ENCODE measurements at places on chromosomes 5 and 9.

GRCh38 chr9:109295221-109296130, 25.4 kb downstream of the EPB41L4B start:
- DNase-seq = no peak

GRCh38 chr9:32701321-32702022, 66.0 kb upstream of the TAF1L start:
- no peak for DNase-seq

DNA sequence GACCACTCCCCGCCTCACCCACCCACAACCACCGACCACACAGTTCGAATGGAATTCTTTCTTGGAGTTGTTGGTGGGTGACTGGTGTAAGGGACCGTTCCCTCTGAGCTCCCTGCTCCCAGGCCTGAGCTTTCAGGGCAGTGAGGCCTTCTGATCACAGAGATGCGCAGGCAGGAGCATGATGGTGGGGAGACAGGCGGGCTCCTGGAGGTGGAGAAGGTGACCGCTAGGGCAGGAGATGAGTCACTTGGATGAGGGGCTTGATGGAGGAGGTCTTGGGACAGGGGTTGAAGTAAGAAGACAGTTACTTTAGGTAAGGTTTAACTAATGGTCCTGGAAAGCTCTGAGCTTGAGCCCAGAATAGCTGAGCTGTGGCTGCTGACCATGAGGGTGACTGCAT, 88.5 kb downstream of the HSPA4 start:
- DNase-seq = no peak

DNA sequence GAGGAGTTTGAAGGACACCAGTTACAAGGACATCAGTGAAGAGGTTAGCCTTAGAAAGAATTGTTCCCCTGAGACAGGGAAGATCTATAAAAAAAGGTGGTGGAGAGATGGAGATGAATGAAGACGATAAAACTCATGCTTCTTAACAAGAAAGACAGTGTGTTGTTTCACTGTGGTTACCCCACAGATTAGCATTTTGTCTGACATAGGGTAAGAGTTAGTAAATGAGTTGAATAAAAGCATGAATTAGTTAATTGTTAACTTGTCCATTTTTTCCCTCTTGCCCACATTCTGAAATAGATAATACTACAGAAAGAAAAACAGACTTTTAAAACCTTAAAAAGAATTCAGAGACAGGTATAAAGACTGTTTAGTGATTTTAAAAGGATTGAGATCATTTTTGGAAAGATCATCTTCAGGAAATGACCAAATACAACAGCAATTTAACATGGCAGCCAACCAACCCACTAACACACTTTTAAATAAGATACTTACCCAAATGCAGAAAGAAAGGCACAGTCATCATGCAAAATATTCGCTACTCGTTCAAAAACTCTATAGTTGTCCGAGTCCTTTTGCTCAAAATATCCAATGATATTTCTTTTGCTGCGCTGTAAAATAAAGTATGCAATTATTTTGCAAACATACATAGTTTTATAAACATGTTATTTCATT, 78.5 kb downstream of the ERP44 start:
- no peak for DNase-seq

- no peak for DNase-seq
Measured at GRCh38 chr5:61268871-61269270, 63.2 kb upstream of the ZSWIM6 start.

GRCh38 chr5:53425687-53426511, 54.5 kb upstream of the FST start:
- no peak for DNase-seq

DNA sequence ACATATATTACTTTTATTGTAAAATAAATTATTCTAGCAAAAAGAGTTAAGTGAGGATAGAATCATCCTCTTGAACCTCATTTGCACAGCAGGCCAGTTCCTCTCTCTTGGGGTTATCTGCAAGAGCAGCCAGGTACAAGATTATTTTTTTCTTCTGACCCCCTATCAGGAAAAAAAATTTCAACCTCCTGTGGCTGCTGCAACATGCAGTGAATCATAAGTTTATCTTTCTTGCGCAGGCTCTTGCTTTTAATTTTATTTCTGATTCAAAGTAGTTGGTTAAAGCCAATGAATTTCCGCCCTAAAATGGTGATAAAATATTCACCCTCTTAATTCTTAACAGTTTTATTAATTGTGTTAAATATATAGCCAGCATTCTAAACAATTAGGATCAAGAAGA, 69.7 kb upstream of the PPP3R2 start:
- DNase-seq = no peak

GRCh38 chr5:168317096-168317520, 25.7 kb downstream of the WWC1 start:
- no peak for DNase-seq

GRCh38 chr9:131995382-131995781, 84.3 kb downstream of the MED27 start:
- no peak for DNase-seq

DNA sequence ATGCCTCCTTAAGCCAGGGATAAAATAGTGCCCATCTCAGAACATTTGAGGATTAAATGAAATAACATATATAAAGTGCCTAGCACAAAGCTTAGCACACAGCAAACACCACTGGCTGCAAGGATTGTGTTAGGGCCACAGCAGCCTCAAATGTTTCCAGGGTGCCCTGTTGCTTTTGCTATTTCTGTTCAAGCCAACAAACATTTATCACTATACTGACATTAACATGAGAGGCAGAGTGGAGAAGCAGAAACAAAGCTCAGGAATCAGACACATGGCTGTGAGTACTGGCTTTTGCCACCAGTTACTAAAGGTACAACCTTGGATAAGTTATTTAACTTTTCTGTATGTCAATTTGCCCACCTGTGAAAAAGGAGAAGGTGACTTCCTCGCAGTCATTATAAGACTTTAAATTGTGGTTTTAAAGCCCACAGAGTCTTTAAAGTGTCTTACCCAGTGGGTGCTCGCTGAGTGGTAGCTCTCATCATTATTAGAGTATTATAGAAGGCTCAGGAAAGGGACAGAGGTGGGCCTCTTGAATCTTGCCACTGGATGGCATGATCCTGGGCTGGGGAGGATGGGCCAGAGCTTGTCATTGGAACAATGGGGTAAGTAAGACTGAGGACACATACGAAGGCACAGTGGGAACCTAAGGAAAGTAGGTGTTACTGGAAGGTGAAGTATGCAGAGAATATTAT, 98.2 kb downstream of the MARCHF3 start:
- DNase-seq = no peak
